Urothelium cell line (cell line): ENCODE measurements at places on chromosomes 5 and 9.
A peak's percentile ranks its signal among the peaks of the same experiment; 100 is the strongest.

DNA sequence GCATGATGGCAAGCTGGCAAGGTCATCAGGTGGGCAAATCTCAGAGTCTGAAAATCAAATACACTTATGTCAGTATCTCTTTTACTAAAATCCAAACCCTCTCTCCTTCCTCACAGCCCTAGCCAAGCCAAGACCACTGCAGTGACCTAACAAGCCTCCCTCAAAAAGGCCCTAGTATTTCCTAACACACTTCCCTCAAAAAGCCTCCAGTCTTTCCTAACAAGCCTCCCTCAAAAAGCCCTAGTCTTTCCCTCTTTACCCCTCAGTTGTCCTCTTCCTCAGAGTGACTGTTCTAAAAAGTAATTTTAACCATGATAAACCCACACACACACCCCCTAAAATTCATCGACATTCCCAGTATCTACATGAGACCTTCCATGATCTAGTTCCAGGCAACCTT, 140.0 kb downstream of the CDK5RAP2 start:
- DNase-seq: no peak

GRCh38 chr5:78472469-78473106, 112.2 kb downstream of the SCAMP1 start:
- no peak for DNase-seq

DNA sequence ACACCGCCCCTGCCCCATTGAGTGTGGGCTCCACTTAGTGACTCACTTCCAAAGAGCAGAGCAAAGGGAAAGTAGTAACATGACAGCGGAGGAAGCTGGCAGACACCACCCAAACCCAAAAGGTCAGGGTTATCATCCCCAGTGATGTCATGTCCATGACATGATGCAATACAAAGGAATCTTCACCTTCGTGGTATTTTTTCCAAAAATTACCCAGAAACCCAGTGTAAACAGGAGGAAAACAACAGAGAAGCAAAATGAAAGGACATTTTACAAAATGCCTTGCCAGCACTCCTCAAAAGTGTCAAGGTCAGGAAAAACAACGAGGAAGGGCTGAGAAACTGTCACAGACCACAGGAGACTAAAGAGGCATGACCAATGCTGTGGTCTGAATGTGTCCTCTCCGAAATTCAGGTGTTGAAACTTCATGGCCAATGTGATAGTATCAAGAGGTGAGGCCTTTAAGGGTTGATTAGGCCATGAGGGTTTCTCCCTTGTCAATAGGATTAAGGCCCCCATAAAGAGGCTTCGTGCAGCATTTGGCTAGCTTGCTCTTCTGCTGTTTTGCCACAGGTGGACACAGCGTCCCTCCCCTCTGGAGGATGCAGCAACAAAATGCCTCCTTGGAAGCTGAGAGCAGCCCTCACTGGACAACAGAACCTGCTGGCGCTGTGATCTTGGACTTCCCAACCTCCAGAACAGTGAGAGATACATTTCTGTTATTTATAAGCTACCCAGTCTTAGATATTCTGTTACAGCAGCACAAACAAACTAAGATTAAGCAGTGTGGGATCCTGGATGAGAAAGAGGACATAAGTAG, 30.5 kb upstream of the MED10 start:
- DNase-seq: no peak

GRCh38 chr5:178247481-178248456, 15.2 kb upstream of the PHYKPL start:
- DNase-seq: no peak

DNA sequence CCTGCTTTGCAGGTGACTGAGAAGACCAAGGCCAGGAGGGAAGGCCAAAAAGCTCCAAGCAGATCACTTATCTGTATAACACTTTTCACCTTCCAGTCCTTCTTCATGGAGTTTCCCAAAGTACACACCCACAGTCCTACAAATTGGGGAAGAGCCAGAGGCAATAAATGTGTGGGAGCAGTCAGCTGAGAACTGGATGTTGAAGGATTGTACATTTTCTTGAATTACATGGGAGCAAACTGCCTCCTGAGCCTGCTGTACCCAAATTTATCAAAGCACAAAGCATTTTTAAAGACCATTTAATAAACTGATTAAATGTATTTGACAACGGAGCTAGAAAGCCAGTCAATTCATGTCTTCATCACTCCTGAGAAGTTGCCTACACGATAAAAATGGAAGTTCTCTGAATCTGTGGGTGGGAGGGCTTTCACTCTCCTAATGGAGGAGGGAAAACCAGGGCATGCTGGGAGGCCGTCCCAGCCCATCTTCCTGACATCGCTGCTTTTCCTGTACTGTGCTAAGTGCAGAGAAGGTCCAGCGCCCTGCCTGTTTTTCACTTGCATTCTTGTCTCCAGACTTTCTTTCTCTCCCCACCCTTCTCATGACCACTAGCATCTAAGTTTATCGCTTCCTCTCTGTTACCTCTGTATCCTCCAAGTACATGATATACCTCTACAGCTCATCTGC, 79.0 kb downstream of the KCNIP1 start:
- DNase-seq: no peak

DNA sequence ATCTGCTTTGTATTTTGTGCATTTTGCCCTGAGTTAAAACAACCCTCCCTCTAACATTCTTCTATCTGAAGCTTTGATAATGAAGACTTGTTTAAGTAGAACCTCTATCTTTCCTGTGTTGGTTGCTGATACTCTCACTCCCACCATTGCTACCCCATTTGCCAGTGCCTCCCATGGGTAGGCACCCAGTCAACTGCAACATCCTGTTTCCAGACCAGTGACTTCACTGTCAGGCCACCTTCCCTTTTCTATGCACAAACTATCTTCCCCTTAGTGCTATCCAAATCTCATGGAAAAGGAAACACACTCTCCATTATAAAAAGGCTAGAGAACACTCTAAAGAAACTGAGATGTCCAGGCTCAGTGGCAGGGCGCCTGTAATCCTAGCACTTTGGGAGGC, 5.6 kb upstream of the IARS1 start:
- no peak for DNase-seq

GRCh38 chr5:54745599-54745998, 228.0 kb downstream of the SNX18 start:
- DNase-seq: no peak

- no peak for DNase-seq
Measured at GRCh38 chr9:128894764-128895163, 12.8 kb downstream of the LRRC8A start.

- DNase-seq: peak; percentile 76
Measured at GRCh38 chr5:38208782-38209378, 49.5 kb upstream of the EGFLAM start.

- no peak for DNase-seq
Measured at GRCh38 chr9:135214054-135214640, 126.7 kb downstream of the OLFM1 start.

- no peak for DNase-seq
Measured at GRCh38 chr5:861442-862366, 10.9 kb upstream of the ZDHHC11 start.

- DNase-seq: no peak
Measured at GRCh38 chr9:37151812-37152211, 31.4 kb downstream of the ZCCHC7 start.

- DNase-seq: peak; percentile 54
Measured at GRCh38 chr5:137320056-137321045, 178.8 kb downstream of the SPOCK1 start.

DNA sequence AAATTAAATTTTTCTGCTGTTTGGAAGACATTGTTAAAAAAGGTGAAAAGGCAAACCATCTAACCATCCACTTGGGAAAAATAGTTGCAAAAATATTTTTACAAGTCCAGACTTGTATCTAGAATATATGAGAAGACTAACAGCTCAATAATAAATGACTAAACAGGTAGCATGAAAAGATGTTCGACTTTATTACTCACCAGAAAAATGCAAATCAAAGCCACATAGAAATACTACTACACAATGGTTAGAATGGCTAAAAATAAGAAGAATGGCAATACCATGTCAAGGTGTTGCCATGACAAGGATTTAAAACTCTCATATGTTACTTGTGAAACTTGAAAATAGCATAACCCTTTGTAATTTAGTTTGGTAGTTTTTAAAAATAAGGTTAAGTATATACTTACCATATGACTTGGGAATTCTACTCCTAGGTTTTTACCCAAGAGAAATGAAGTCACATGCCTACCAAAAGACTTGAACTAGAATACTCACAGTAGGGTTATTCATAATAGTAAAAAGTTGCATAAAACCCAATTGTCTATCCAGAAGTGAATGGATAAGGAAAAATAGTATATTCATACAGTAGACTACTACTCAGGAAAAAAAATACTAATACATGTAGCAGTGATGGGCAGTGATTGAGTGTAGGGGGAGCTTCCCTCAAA, 93.8 kb downstream of the VPS13A start:
- DNase-seq: no peak

GRCh38 chr9:69121155-69122081, 52.7 kb upstream of the TJP2 start:
- peak; percentile 49 for DNase-seq

DNA sequence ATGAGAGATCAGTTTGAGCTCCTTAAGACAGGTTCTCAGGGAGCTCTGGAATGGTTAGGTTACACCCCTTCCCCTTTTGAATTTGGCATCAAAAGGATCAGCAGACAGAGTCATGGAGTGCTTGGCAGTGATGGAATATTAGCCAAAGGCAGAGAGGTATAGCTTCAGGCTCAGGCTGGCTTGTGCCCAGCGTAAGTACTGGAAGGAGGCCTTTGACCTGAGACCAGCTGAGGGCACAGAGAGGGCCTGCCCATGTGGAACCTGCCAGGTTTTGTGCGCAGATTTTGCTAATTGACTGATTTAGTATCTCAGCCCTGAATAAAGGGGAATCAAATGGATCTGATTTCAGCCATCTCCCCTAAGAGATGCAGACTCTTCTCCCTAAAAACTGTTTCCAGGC, 81.5 kb downstream of the RGS3 start:
- DNase-seq: no peak

DNA sequence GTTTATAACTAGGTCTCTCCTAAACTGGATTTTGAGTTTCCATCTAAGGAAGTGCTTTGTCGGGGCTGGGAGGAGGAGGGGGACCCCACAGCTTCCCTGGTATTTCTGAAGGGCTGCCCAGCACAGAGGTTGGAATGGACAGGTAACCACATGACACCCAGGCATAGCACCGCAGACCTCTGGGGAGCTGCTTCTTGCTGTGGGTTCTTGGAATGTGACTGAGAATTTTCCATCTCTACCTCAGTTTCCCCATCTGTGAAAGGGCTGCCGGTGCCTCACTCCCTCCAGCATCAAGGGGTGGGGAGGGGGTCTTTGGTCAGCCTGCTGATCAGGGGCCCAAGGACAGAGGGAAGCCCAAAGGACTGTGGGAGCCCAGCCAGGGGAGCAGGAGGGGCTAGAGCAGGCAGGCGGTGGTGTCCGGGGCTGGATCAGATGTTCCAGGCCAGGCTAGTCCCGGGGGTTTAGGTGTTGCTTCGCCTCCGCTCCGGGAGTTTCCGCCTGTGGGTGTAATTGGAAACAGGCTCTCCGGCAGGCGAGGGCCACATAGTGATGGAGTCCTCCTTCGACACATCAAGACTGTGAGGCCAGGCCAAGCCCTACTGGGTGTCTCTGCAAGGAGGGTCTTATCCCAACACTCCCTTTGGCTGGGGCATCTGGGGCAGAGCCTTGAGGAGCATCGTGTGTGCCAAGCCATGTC, 3.3 kb downstream of the OLFML2A start:
- no peak for DNase-seq

DNA sequence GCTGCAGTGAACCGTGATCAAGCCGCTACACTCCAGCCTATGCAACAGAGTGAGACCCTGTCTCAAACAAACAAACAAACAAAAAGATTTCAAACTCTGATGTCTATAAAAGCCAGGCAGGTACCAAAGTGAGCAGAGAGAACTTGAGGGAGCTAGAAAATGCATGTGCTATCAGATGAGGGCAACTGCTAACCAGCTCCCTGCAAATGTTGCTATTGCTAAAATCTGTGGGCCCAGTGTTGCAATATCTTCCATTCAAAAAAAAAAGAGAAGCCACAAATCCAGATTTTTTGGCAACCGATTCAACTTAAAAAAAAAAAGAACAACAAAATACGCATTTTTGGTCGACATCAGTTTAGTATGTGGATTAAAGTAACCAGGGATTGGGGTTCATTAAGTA, 5.5 kb downstream of the UBE2D2 start:
- DNase-seq: no peak
